Fibroblast of skin of left biceps (primary cell): ENCODE measurements at places on chromosomes 4 and X.

GRCh38 chr4:184348311-184349233, 125.8 kb downstream of the IRF2 start:
- DNase-seq: no peak

GRCh38 chrX:148872161-148872535, 371.7 kb downstream of the AFF2 start:
- DNase-seq: no peak

GRCh38 chr4:40327340-40327739, 7.8 kb upstream of the CHRNA9 start:
- no peak for DNase-seq

- DNase-seq: no peak
These were observed 40.1 kb upstream of the SPOCK3 start for GRCh38 chr4:167274351-167274750.

DNA sequence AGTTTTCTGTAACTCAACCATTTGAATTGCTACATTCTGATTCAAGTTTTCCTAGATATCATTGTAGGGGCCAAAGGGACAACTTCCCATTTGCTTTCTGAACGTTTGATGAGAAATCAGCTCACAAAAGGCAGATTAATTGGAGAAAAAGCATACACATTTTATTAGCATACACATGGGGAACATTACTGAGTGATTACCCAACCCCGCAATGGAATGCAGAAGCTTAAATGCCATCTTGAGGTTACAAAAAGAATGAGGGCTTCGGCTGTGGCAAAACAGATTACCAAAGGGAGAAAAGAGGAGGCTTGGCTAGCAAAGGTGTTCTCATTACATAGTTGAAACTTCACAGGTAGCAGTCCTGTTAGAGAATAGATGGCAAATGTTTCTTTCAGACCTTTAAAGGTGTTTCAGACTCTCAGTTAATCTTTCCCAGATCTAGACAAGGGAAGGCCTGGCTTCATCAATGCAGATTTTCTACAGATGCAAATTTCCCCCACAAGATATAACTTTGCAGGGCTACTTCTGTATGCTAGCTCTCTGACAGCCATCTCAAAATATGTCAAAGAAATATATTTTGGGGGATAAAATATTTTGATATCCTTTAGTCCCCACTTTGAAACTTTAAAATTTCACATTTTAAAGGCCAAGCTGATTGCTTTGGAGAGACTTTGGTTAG, 26.5 kb upstream of the HERC6 start:
- DNase-seq: peak; percentile 24

DNA sequence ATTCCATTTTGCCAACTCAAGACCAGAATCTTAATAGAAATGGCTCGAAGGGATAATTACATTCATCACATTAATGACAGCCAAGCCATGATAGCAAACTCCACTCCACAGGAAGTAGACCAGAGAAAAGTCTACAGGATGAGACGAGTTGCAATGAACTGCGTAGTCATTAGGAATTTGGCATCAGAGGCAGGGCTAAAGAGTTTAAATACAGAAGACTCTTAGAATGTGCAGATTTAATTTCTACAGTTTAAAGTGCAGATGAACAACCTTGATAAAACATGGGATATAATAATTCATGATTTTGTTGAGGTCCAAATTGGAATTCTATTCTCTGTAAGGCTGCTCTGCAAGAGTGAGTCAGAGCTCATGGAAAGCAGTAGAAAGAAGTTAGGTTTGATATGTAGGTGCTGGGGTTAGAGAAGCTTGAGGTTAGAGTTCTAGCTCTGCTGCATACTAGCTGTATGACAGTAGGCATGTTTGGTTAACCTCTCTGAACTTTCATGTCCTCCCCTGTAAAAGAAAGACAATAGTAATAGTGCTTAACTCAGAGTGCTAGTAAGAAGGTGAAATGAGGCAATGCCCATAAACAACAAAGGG, 32.2 kb downstream of the LNX1 start:
- DNase-seq: no peak

- no peak for DNase-seq
These were observed 41.2 kb downstream of the RASL11B start for GRCh38 chr4:52903273-52903672.

GRCh38 chr4:151718984-151719955, 41.5 kb downstream of the GATB start:
- no peak for DNase-seq

GRCh38 chrX:10989386-10989785, 121.7 kb upstream of the HCCS start:
- no peak for DNase-seq

GRCh38 chr4:115780268-115780667, 666.8 kb upstream of the NDST4 start:
- no peak for DNase-seq

DNA sequence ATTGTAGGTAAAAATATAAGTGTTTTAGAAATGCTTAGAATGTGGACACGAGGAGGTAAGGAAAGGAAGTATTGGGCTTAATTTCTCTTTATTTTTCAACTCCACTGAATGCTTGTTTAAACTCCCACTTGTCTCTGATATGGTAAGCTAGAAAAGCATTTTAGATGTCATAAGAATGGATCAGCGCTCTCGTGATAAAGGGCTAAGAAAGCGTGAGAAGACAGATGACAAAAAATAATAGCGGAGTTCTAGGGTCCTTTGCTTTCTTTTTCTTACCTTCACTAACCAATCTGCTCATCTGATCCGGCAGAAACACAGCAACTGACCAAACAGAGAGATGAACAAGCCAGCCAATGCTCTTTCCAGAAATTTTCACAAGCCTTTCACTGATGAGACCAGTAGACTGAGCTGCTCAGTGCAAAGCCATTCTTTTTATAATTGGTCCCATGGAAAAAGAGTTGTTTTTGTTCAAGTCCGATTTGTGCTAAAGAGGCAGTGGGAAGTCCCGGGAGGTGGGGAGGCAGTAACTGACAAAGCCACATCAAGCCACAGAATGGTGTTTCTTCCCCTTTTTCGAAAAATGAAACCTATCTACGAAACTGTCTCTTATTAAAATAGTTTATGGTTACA, at the start of gene TASL:
Gene TASL (minus strand): TSS at position 405 of the 630 bp plus-strand sequence. CDS start 17,411 bp downstream, outside the sequence.
- no peak for DNase-seq

GRCh38 chrX:72624194-72624593, 51.6 kb upstream of the HDAC8 start:
- no peak for DNase-seq

DNA sequence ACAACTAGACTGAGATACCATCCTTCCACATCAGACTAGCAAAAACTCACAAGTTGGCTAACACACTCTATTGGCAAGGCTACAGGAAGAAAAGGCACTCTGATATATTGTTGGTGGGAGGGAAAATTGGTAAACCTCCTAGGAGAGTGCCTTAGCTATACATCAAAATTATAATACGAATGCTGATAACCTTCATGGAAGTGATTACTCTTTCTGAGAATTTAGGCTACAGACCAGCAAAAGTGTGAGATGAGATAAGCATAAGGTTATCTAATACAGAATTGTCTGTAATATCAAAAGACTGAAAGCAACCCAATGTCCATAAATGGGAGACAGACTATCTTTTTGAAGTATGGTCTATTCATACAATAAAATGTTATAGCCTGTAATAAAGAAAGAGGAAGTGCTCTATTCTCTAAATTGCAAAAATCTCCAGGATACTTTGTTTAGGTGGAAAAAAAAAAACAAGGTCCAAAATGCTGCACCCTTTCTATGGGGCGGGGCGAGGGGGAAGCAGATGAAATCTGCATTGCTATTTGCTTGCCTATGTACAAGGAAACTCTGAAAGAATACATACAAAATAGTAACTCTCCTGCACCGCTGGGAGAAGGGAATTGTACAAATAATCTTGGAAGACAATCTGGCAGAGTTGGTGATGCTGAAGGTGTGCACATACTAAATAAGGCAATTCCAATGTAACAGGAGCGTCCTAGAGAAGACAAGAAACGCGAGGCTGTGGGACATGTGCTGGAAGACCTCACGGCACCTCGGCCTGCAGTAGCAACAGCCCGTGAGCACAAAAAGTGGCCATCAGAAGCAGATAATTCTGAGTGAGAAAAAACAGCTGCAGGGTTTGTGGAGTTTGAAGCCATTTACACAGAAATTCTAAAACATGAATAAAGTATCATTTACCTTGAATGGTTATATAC, 109.7 kb downstream of the AFAP1 start:
- DNase-seq: no peak

GRCh38 chr4:138890891-138891570, 124.5 kb upstream of the NOCT start:
- no peak for DNase-seq

DNA sequence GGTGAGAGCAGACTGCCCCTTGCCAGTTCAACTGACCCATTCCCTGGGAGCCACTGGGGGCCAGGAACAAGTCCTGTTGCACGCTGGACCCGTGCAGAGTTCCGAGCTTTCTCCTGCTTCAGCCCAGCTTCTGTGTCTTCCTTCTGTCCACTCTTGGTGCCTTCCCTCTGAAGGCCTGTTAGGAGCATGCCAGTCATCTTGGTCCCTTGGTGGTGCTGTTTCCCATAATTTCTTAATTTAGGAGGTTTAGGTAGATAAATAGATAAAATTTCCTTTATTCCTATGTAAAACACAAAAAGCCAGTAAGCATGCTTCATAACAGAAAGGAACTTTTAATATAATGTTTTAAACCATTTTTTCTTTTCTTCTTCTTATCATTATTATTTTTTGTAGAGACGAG, 672.7 kb downstream of the CCSER1 start:
- DNase-seq: no peak

GRCh38 chr4:77910676-77911075, 48.0 kb downstream of the MRPL1 start:
- DNase-seq: no peak

DNA sequence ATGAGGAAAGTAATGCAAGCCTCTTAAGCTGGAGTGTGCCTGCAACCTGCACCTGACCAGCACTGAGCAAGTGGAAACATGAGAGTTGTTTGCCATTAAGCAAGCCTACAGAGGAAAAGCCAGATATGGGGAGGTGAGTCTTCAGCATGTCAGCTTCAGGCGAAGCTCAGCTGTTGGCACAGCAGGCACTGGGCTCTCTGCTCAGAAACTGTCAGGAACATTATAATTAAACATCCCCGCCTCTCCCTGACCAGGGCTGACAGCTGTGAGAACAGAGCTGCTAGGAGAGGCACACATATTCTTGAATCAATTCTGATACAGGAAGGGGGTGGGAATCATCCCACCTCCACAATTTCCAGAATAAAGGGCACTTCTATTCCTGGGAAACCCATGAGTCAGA, 19.0 kb upstream of the DCX start:
- no peak for DNase-seq

- DNase-seq: no peak
These were observed 20.7 kb downstream of the PSAPL1 start for GRCh38 chr4:7414046-7414445.

DNA sequence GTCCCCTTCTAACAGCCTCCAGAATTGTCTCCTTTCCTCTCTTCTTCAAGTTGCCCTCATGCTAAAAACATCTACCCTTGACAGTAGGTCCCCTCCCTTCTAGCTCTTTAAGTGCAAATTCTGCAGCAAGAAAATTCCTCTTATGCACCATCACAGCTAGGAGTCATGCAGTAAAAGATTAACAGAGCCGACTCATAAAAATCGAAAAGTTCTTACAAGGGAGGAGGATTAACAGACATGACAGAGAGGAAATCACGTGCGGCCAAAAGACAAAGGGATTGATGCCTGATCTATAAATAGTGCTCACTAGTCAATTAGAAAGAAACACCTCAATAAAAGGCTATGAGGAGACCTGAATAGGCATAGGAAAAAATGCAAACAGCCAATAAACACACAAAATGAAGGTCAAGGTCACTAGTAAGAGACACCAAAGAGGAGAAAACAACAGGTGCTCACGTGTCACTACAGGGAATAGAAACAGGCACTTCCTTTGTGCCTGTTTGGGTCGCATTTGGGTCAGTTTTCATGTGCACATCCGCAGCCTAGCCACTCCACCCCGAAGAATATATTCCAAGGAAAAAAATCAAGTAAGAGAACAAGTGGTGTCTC, 3.4 kb downstream of the RNF212 start:
- no peak for DNase-seq

GRCh38 chrX:47831788-47832187, 4.9 kb upstream of the ZNF81 start:
- no peak for DNase-seq

DNA sequence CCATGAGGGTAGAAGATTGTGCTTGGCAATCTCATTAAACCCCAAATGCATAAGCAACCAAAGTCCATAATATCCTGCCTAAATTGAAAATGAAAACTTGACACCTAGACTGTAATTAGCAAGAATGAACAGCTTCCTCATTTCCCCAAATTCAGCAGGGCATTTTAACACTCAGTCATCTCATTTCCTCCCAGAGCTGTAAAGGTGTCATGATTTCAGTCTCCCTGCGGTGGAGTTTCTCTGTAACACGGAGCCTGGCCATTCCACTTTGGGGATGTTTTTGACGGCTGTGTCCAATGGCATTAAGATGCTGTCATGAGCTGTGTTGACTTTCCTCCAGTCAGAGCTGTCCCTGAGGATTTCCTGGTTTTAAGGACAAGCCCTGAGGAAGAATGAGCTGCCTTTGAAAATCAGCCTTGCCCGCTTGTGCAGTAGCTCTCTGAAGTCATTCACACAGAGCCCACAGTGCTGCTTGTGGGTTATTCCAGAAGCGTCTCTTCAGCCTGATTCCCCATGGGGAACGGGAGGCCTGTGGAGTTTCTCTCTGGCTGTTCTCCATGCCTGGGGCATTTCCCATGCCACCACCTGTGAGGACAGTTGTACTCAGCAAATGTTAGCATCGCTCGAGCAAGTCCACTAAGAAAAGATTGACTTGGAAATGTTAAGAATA, 187.0 kb downstream of the MID1 start:
- DNase-seq: no peak

- no peak for DNase-seq
These were observed 15.1 kb downstream of the PRIMPOL start for GRCh38 chr4:184664445-184665210.

GRCh38 chr4:8664976-8665375, 72.4 kb downstream of the CPZ start:
- DNase-seq: no peak

- no peak for DNase-seq
These were observed 77.4 kb downstream of the TBL1X start for GRCh38 chrX:9542106-9542760.

DNA sequence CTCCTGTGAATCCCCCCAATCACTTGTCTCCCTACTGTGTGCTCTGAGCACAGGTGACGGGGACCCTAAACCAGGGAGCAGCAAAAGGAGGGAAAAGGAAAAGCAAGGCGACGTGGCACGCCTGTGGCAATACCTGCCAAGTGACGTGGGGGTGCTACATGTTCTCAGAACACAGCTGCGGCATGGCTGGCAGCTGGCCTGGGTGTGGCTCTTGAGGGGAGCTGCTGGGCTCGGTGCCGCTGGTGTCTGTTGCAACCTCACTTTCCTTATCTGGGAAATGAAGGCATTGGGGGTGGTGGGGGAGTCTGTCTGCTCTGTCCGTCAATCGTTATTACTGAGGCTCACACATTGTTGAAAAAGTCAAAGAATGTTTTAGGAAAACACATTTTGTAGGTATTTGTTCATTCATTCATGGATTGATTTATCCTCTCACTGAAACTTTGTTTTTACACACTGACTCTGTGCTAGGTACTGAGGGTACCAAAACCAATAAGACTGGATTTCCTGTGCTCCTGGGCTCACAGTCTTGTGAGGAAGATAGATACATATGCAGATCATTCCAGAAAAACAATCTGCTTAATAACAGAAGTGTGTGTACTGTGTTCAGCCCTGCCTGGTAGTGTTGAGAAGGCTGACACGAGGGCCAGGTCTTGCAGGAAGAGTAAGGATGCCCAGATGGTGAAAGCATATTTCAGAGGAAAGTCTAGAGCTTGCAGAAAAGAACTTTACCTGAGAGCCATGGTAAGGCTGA, 217.6 kb downstream of the PTTG2 start:
- DNase-seq: no peak

- DNase-seq: no peak
These were observed 790 bp upstream of the HHIP start for GRCh38 chr4:144645102-144645630.
